ENCODE measurements at places on chromosomes 16 and 17.

DNA sequence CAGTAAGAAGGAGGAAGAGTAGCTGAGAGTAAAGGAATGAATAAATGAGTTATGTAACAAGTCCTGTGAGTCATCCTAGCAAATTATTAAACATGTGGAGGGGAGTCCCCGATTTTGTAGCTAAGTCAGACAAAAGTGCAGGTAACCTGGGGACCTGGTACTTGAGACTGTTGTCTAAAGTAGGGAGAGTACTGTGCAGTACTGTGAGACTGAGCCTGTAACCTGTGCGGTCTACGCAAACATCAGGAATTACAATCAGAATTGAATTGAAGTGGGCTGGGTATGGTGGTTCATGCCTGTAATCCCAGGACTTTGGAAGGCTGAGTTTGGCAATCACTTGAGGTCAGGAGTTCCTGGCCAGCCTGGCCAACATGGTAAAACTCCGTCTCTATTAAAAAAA, 35.7 kb downstream of the IKZF3 start:
- DNase-seq = no peak

- no peak for DNase-seq
Observed at GRCh38 chr17:60293580-60294335, 98.2 kb downstream of the USP32 start.

- no peak for DNase-seq
Observed at GRCh38 chr17:10920558-10921108, 82.7 kb upstream of the PIRT start.

DNA sequence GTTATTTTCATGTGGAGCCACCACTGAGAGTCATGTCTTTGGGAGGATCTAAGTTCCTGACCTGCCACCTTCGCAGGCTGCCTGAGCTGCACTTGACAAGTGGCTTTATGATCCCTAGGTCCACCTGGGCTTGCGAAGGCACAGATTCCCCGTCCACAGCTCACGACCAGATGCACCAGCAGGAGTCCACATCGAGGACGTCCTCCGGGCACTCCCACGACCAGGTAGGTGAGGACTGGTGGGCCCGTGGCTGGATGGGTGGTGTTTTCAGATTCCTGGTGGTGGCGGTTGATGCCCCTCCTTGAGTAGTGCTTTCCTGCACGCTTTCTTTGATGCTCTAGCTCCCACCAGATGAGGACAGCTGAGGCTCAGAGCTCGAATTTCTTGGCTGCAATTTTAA, 14.8 kb downstream of the FAM234A start:
- no peak for DNase-seq

GRCh38 chr16:4053301-4053845, 62.9 kb downstream of the ADCY9 start:
- DNase-seq = no peak

GRCh38 chr16:79412783-79413225, 187.7 kb downstream of the MAF start:
- DNase-seq = no peak

DNA sequence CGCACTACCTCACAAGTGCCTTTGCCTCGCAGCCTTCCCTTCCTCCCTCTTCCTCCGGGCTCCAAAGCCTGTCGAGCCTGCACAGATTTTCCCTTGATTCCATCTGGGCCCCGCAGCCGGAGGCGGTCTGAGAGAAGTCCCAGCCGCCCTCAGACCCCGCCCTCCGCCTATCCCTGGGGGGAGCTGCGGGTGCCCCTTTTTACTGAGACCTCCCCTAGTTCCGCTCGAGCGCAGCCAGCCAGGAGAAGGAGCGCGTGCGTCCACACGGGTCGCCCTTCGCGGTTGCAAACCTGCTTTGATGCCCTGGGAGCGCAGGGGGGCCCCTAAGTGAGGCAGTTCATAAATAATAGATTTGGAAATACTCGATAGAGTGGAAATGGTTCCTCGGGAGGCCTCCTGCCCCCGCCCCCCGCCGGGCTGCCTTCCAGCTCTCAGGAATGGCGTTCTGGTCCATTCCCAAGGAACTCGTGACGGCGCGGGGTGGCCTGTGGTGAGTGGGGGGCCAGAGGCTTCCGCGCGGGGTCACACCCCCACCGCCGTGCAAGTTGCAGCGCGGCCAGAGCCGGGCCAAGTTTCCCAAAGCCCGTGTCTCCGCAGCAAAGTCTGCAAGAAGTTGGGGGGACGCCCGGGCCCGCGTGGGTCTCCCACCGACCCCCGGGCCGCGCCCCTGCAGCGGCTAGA, 610 bp downstream of the C16orf74 start:
- no peak for DNase-seq

Data from stimulated activated CD8-positive, alpha-beta memory T cell treated with anti-CD3 and anti-CD28 coated beads, Interleukin-2, amount 100 ng/mL, for 1 hour (primary cell).